Activated CD4-positive, alpha-beta T cell treated with anti-CD3 and anti-CD28 coated beads, Interleukin-2, amount 10 ng/mL, durations not matched to agents 24 days and 14 days (primary cell): ENCODE measurements at places on chromosomes 16 and 17.
A peak's percentile ranks its signal among the peaks of the same experiment; 100 is the strongest.

- no peaks in the 10 kb centered on the region for H3K36me3 ChIP-seq
- peaks cover 8% of the 10 kb centered on the region for H3K4me1 ChIP-seq
- peaks cover 12% of the 10 kb centered on the region for H3K27me3 ChIP-seq
- H3K4me3 ChIP-seq: no peak overlapping the region
- no peak overlapping the region for H3K27ac ChIP-seq
- no peak for DNase-seq
Measured at GRCh38 chr17:10171122-10171571, 27.3 kb downstream of the GAS7 start.

DNA sequence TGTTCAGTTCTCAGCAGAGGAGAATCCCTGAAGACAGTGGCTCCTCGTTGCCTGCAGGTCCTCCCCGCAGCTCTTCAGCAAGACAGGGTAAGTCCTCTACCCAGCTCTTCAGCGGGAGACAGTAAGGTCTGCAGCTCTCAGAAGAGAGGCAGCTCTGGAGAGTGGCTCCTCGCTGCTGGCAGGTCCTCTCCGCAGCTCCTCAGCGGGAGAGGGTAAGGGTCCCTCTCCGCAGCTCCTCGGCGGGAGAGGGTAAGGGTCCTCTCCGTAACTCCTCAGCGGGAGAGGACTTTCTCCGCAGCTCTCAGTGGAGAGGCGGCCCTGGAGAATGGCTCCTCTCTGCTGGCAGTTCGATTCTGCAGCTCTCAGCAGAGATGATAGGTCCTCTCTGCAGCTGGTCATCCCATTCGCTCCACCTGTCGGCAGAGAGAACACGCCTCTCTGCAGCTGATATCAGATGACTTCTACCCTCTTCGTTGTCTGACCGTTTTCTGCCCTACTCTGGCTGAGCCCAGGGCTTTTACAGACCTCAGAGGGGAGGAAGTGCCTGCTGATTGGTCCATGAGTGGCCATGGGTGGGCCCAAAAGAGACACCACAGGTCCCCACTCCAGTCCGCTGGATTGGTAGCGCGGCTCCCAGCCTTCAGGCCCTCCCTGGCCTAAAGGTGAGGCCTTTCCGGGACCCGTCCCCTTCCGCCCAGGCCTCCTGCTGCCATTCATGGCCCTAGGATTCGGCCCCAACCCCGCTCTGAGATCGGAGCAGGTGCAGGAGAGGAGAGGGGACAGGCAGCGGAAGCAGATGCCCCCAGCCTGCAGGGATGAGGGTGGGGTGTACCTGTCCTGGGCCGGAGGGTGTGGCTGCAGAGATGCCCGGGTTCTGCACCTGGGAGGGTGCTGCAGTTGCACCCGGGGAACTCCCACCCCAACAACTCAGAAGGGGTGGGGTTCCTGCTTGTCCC, 11.9 kb upstream of the SHCBP1 start:
- H3K27me3 ChIP-seq: no peaks in the 10 kb centered on the region
- H3K4me3 ChIP-seq: no peak overlapping the region
- DNase-seq: no peak
- peaks cover 4% of the 10 kb centered on the region for H3K4me1 ChIP-seq
- H3K36me3 ChIP-seq: no peaks in the 10 kb centered on the region
- H3K27ac ChIP-seq: no peak overlapping the region

GRCh38 chr17:74758848-74759168, 10.4 kb downstream of the NHERF1 start:
- H3K36me3 ChIP-seq: peaks cover 4% of the 10 kb centered on the region
- peak overlapping the region; percentile 78 for H3K27ac ChIP-seq
- H3K4me1 ChIP-seq: peaks cover 57% of the 10 kb centered on the region
- no peaks in the 10 kb centered on the region for H3K27me3 ChIP-seq

DNA sequence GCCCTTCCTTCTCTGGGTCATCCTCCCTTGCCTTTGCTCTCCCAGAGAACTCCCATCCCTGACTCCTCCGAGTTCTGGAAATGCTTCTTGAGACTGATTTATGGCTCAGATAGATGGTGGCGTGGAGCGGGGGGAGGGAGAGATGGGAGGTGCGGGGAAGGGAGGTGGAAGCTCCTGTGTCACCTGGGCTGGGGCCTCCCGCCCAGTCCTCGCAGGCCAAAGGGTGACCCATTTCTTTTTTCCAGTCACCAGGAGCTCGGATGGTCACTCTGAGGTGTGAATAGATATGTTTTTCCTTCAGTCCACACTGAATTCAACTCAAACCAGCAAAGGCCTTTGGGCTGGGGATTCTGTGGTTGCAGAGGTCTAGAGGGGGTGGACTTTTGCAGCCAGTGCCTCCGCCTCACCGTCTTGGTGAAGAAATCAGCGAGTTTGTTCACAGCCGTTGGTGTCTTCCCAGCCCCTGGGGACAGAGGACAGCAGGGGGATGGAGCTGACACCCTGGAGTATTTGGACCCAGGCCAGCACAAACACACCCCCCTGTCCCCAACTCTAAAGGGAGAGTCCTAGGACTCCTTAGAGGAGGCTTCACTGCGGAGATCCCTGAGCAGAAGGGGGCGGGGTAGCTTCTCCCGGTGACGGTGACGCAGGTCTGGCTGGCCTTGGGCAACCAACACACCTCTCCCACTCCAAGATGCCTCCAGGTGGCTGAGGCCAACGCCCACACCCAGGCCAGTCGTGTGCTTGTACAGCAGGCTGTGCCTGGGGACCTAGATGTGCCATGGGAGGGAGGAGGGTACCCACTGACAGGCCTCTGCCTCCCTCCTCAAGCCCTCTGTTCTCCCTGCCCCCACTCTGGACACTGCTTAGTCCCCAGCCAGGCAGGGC, 80.6 kb downstream of the AMFR start:
- H3K4me3 ChIP-seq: no peak overlapping the region
- no peaks in the 10 kb centered on the region for H3K36me3 ChIP-seq
- no peak for DNase-seq
- no peaks in the 10 kb centered on the region for H3K4me1 ChIP-seq
- H3K27me3 ChIP-seq: no peaks in the 10 kb centered on the region

DNA sequence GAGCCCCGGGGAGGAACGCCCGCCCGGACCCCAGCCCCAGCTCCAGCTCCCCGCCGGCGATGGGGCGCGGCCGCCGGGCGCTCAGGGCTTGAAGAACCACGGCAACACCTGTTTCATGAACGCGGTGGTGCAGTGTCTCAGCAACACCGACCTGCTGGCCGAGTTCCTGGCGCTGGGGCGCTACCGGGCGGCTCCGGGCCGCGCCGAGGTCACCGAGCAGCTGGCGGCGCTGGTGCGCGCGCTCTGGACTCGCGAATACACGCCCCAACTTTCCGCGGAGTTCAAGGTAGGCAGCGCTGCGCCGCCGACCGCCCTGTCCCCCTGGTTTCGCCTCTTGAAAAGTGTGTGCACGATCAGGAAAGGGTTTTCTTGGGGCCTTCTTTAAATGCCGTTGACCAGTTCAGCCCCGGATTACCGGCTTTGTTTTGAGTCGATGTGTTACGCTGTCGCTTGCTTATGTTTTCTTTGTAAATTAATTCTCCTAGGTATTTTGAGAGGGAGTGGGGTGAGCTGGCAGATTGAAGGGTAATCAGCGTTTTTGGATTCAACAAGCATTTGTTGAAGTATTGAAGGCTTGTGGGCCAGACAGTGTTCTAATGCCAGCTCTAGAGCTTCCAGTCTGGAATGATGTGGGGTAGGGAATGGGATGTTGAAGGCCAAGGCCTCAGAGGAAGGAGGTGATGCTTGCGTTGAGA, 681 bp downstream of the USP43 start:
- peak; percentile 69 for DNase-seq
- H3K27me3 ChIP-seq: peaks cover 49% of the 10 kb centered on the region
- no peaks in the 10 kb centered on the region for H3K36me3 ChIP-seq

- peaks cover 6% of the 10 kb centered on the region for H3K4me1 ChIP-seq
- peaks cover 30% of the 10 kb centered on the region for H3K36me3 ChIP-seq
- H3K4me3 ChIP-seq: no peak overlapping the region
- DNase-seq: no peak
- H3K27me3 ChIP-seq: no peaks in the 10 kb centered on the region
Measured at GRCh38 chr17:48125829-48126531, 18.4 kb downstream of the SNX11 start.

DNA sequence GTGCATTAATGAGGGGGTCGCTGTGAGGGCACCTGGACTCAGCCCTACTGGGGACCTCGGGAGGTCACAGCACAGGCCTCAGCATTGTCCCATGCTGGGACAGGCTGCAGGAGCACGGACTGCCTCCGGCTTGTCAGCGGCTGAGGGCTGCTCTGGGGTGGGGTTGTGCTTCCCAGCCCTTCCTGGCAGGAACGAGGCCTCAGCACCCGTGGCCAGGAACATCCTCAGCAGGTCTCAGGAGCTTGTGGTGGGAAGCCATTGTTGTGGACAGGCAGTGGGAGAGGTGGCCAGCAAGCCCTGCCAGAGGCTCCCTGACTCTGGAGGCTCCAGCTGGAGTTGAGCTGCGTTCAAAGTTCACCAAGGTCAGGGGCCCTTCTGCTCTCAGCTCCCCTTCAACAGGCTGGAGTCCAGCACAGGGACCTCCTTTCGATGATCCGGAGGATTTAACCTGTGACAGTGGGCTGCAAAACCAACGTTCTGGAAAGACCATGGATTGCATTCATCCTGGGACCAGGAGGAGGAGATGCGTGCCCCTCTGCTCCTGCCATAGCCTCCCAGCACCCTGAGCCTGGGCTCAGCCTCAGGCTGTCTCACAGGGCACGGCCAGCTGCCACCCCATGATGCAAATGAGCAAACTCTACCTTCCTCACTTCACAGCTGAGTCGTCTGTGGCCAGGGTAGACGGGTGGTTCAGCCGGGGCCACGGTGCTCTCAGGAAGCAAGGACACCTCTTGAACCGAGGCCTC, 32.6 kb downstream of the FOXL1 start:
- no peak overlapping the region for H3K27ac ChIP-seq
- no peaks in the 10 kb centered on the region for H3K36me3 ChIP-seq
- H3K4me3 ChIP-seq: no peak overlapping the region
- peaks cover 7% of the 10 kb centered on the region for H3K27me3 ChIP-seq
- DNase-seq: no peak
- H3K4me1 ChIP-seq: no peaks in the 10 kb centered on the region

DNA sequence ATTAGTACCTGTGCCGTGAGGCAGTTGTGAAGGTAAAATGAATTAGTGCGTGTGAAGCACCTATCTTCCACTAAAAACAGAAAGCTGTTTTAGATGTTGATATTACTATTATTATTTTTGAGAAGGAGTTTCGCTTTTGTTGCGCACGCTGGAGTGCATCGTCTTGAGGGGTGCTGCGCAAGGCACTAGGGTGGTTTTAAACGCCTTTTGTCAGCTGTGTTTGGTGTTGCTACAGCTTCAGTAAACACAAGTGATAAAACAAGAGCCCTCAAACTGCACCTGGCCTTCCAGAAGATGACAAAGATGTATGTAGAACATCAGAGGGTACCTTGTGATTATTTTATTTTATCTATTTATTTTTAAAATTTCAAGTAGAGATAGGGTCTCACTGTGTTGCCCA, 38.2 kb downstream of the PLCG2 start:
- H3K4me1 ChIP-seq: peaks cover 3% of the 10 kb centered on the region
- H3K36me3 ChIP-seq: no peaks in the 10 kb centered on the region
- no peak overlapping the region for H3K27ac ChIP-seq

DNA sequence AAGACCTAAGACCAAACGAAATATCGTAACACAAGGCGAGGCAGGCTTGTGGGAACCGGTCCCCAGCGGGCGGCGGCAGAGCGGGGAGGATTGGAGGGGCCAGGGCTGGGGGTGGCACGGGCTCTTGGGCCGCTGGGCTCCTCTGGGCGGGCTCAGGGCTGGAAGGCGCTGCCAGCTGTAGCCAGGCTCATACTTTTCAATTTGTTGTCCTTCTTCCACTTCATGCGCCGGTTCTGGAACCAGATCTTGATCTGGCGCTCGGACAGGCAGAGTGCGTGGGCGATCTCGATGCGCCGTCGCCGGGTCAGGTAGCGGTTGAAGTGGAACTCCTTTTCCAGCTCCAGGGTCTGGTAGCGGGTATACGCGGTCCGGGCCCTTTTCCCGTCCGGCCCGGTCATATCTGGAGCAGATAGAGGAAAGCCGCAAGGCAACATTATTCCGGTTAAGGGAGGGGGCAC, 1.5 kb downstream of the HOXB5 start:
- peaks cover 86% of the 10 kb centered on the region for H3K27me3 ChIP-seq
- H3K4me1 ChIP-seq: peaks cover 42% of the 10 kb centered on the region
- peak overlapping the region; percentile 36 for H3K4me3 ChIP-seq
- no peaks in the 10 kb centered on the region for H3K36me3 ChIP-seq

DNA sequence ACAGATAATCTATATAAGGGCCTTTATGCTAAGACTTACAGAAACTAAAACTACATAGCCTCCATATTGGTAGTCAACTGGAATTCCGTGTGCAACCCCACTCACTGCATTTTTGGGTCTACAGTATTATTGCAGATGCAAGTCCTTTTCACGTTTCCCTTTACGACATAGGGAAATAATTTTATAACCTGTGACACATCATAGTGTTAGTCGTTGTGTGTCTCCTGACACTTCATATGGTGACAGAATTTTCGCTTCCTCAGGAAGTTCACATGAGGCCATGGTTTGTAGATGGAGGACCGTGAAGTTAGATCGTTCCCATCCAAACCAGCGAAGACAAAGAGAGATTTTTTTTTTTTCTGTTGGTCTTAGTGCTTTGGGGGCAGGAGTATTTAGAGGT, 15.7 kb upstream of the MRC2 start:
- H3K4me3 ChIP-seq: no peak overlapping the region

GRCh38 chr17:82228842-82229697, at the start of gene SLC16A3:
SLC16A3 (plus strand) TSS chr17:82229042; CDS start chr17:82236009, 6,967 bp downstream.
- peak within 1 kb of the TSS; percentile 92 for H3K27ac ChIP-seq
- no peaks in the 10 kb centered on the region for H3K27me3 ChIP-seq
- peak within 1 kb of the TSS; percentile 96 for H3K4me3 ChIP-seq
- H3K36me3 ChIP-seq: peaks cover 8% of the 10 kb centered on the region

DNA sequence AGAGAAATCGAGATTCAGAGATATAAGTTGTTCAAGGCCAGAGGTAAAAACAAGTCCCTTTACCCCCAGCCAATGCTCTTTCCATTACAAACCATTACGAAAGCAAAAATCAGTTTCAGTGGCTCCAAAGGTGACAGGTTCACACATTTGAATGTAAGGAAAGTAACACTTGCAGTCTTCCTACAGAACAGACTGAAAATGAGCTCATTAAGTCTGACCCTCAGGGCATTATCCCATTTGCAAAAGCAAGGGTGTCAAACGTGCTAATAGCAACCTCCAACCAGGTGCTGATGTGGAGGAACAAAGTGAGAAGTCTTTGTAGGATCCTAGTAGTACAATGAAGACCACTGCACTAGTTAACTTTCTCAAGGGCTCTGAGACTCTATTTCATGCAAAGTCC, 65.2 kb downstream of the XPO6 start:
- H3K4me1 ChIP-seq: peaks cover 75% of the 10 kb centered on the region
- no peak for DNase-seq
- no peaks in the 10 kb centered on the region for H3K27me3 ChIP-seq
- no peak overlapping the region for H3K27ac ChIP-seq
- no peak overlapping the region for H3K4me3 ChIP-seq
- H3K36me3 ChIP-seq: peaks cover 76% of the 10 kb centered on the region

- no peaks in the 10 kb centered on the region for H3K27me3 ChIP-seq
- no peak overlapping the region for H3K27ac ChIP-seq
- no peaks in the 10 kb centered on the region for H3K4me1 ChIP-seq
- no peak overlapping the region for H3K4me3 ChIP-seq
Measured at GRCh38 chr16:65142276-65142675, 20.4 kb upstream of the CDH11 start.

DNA sequence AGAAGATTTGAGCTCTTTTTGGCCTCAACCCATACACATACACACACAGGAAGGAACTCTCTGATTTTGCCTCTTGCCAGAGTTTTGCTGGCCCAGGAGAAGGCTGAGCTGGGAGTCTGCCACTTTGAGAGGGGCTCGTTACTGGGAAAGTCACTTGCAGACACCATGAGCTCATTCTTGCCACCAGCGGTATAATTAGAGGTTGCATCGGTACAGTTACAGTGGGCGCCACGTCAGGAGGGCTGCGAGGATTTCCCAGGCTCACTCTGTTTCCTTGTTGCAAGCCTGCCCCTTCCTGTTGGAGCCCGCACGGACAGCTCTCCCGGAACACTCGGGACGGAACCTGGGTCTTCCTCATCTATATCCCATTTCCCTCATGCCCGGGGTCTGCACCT, 3.1 kb upstream of the SDK2 start:
- H3K27ac ChIP-seq: no peak overlapping the region
- peaks cover 48% of the 10 kb centered on the region for H3K27me3 ChIP-seq
- H3K36me3 ChIP-seq: no peaks in the 10 kb centered on the region
